Activated CD4-positive, alpha-beta T cell treated with anti-CD3 and anti-CD28 coated beads for 1 hour (primary cell): ENCODE measurements at places on chromosomes 6 and 20.
A peak's percentile ranks its signal among the peaks of the same experiment; 100 is the strongest.

- no peak for DNase-seq
Measured at GRCh38 chr6:135094403-135094821, 39.8 kb upstream of the HBS1L start.

- no peak for DNase-seq
Measured at GRCh38 chr6:116390581-116390980, 19.8 kb downstream of the DSE start.

DNA sequence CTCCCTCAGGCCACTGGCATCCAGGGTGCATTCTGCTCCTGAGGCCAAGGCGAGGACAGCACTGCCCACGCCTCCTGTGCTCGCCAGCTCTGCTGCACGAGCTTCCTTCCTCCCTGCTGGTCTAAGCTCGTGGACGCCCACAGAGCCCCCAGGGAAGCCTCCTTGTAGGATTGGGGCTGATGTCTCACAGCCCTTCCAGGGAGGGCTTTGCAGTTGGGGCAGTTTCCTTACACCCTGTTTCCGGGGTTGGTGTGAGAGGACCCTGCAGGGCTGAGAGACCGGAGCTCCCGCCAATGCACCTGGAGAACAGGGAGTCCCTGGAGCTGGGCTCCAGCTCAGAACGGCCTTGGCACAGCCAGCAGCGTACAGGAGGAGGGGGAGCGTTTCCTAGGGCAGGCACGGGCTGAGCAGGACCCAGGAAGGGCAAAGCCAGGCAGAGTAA, 172.4 kb upstream of the PDE10A start:
- no peak for DNase-seq

- no peak for DNase-seq
Measured at GRCh38 chr6:79238919-79239318, 4.4 kb upstream of the HMGN3 start.

DNA sequence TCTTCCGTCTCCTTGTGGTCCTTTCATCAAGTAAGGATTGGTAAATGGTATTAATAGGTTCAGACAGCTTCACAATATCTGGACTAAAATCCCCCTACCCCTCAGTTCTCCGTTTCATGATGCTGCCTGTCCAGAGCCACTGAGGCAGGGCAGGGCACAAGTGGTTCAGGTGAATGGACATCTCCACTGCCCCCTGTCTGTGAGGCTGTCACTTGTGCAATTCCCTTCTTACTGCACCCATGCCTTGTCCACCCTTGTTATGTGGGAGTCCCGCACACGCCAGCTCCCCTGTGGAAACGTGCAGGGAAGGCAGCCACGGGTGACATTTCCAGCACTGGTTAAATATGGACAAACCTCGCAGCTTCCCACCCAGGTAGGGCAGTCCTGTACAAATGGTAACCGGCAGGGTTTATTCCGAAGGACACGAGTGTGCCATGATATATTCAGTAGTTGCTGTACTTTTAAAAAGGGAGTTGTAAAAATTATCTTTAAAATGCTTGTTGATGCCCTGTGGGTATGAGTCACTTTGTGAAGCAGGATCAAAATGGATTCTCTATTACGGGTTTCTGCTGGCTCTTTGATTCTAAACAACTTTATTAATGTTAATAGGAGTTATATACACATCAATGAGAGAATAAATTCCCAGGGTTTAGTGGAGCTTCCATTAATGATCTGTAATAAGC, 73.5 kb downstream of the FYN start:
- DNase-seq = no peak

- DNase-seq = no peak
Measured at GRCh38 chr6:166925141-166925996, 31.0 kb downstream of the RNASET2 start.

- no peak for DNase-seq
Measured at GRCh38 chr20:2292416-2293110, 3.2 kb upstream of the TGM3 start.

GRCh38 chr6:111692327-111693164, 86.9 kb upstream of the TRAF3IP2 start:
- no peak for DNase-seq

- no peak for DNase-seq
Measured at GRCh38 chr20:6663751-6664388, 103.6 kb upstream of the BMP2 start.

- DNase-seq = no peak
Measured at GRCh38 chr20:10553326-10553984, 118.3 kb downstream of the SLX4IP start.

GRCh38 chr6:52984247-52984646, 10.8 kb downstream of the GSTA4 start:
- no peak for DNase-seq

GRCh38 chr6:48318670-48319069, 207.7 kb upstream of the PTCHD4 start:
- no peak for DNase-seq

- DNase-seq = no peak
Measured at GRCh38 chr6:146679386-146679785, 80.6 kb downstream of the ADGB start.

GRCh38 chr6:321158-321438, 28.8 kb downstream of the DUSP22 start:
- no peak for DNase-seq

DNA sequence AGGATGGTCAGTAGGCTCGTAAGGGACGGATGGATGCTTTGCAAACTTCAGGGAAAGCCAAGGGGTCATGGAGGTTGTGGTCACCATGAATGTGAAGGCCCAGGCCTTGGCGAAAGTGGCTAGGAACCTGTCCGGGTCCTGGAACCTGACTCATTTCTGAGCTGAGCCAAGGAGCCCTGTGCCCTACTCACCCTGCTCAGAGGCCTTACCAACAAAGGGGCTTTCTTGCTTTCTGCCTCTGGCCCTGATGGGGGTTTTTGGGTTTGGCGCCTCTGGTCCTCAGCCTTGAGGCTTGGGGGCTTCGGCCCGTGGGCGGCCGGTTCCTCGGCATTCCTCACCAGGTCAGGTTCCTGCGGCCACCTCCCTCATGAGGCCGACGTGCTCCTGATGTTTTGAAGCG, 155.1 kb downstream of the DTNBP1 start:
- DNase-seq = no peak

DNA sequence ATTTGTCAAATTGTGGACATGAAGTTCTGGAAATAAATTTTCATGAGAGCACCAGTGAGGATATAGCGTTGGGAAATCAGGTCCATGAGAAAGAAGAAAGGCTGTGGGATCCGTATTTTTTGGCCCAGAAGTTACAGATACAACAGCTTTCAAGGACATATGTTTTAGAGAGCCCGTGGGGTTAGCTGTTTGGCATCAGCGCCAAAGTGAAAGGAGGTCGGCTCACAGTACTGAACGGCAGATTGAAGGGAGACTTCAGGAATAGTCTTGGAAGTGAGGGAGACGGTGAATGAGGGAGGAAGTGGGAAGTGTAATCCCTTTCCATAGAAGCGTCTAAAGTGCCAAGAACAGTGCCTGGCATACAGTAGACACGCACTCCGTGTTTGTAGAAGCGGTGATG, 31.8 kb downstream of the ZDHHC14 start:
- DNase-seq = no peak

DNA sequence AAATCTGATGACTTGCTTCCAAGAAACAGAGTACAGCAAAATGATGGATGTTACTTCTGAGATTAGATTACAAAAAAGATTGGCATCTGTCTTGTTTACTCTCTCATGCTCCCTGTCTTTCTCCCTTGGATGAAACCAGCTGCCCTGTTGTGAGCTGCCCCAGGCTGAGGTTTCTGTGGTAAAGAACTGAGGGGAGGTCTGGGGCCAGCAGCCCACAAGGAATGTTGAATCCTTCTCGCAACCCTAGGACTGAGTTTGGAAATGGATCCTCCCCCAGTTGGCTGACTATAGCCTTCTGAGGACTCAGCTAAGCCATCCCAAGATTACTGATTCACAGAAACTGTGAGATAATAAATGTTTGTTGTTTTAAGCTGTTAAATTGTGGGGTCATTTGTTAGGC, 5.6 kb upstream of the HECA start:
- DNase-seq = no peak

DNA sequence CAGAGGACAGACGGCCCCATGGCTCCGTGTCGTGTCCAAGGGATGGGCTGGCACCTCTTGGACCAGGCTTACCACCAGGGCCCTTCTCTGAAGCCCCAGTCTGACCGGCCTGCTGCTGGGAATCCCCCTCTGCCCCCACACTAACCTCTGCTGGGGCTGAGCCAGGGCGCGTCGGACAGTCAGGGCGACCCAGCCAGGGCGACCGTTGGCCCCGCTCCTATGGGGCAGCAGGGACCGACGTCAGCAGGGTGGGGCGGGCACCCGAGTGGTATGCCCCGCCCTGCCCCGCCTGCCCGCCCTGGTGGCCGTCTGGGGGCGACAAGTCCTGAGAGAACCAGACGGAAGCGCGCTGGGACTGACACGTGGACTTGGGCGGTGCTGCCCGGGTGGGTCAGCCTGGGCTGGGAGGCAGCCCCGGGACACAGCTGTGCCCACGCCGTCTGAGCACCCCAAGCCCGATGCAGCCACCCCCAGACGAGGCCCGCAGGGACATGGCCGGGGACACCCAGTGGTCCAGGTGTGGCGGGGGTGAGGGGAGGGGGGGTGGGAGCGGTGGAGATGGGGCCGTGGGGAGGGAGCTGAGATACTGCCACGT, at the start of gene SLC17A9:
Gene SLC17A9, plus strand, starts transcription at position 337 of the 595 bp plus-strand sequence. Its CDS starts 122 bp downstream, at position 459.
- no peak for DNase-seq

GRCh38 chr6:235763-236360, 56.4 kb upstream of the DUSP22 start:
- peak; percentile 46 for DNase-seq

GRCh38 chr20:33322456-33322855, 39.4 kb downstream of the BPIFB1 start:
- no peak for DNase-seq

- DNase-seq = no peak
Measured at GRCh38 chr6:44053760-44054556, 73.3 kb downstream of the MRPL14 start.

GRCh38 chr6:152018876-152019275, 211.4 kb downstream of the ESR1 start:
- no peak for DNase-seq

DNA sequence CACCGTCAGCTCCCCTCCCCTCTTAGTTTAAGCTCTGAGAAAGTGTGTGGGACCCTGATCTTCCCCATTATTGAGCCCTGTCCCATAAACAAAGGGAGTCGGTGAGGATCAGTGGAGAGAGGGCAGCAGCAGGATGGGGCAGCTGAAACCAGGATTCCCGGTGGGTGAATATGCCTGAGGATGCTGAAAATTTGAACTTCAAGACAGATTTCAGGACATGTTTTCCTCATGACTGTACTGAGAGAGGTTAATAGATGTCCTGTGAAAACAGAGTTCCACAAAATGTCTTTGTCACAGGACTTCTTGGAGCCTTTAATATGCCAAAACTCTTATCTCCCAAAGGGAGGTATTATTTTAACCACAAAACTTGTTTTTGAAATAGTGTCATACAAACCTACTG, 53.5 kb upstream of the SLC22A16 start:
- no peak for DNase-seq

DNA sequence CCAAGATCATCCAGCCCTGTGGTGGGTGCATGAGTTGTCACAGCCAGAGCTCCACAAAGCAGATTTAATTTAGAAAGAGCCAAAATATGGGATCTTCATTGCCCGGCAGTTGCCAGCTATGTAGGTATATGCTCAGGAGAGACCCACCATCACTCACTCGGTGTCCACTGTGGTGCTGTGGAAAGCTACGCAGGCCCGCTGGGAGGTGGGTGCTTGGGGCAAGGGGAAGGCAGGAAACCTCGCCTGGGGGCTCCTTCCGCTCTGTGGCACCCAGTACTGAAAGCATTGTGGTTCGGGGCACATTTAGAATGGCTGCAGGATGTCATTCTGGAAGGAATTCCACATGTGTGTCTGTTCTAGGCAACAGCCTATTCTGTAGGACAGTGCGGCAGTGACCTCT, 259.9 kb downstream of the TAF4 start:
- DNase-seq = no peak

- DNase-seq = no peak
Measured at GRCh38 chr20:1786486-1786885, 108.7 kb upstream of the SIRPA start.

DNA sequence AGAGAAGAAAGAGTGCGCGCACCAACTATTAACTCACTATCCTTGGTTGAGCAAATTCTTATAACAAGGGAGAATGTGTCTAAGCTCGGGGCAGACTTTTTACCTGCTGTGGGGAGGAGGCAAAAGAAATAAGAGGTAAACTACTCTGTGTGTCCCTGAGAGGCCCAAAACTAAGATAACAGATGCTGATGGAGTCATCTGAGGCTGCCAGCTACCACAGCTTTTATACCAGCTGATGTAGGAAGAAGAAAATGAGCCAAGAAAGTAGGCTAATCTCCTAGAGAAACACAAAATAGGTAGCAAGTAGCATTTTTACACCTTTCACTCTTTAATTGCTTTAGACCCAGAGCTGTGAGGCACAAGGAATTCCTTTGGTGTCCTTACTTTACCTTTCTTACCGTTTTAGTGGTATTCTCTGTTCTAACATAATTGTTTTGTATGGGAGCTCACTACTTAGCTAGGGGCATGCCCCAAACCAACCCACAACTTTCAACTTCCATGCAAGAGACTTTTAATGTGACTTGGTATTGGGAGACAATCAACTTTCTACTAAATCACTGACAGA, 27.8 kb upstream of the PIM1 start:
- DNase-seq = no peak

GRCh38 chr6:116062496-116062895, 1.8 kb upstream of the FRK start:
- DNase-seq = no peak

- no peak for DNase-seq
Measured at GRCh38 chr6:63714091-63714490, 78.5 kb downstream of the PHF3 start.

GRCh38 chr6:16624636-16625290, 136.5 kb downstream of the ATXN1 start:
- no peak for DNase-seq

DNA sequence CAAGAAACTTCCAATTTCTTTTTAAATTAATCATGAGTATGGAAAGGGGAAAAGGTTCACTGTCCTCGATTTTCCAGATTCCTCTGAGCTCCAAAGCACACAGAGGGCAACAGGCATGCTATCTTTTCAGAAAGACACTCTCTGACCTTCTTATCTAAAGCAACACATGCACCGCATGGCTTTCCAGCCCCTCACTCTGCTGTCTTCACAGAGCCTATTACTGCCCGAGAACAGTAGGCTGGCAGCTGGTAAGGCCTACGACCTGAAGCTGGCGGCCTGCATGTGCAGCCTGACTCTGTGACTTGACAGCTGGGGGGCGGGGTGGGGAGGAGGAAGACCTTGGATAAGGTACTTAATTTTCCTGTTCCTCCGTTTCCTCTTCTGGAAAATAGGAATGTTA, 86.3 kb downstream of the ELOVL4 start:
- DNase-seq = no peak

DNA sequence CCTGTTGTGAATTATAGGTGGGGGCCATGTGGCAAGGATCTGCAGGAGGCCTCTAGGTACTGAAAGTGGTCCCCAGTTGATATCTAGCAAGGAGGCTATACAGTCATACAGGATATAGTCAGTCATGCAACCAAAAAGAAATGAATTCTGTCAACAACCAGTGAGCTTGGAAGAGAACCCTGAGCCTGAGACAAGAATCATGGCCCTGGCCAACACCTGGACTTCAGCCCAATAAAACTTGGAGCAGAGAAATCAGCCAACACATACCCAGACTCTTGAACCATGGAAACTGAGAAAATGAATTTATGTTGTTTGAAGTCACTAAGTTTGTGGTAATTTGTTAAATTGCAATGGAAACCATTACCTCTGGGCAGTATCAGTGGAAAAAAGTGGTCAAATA, 370.2 kb downstream of the KIF16B start:
- no peak for DNase-seq

GRCh38 chr6:30062471-30063178, 1.6 kb downstream of the POLR1H start:
- DNase-seq = no peak

GRCh38 chr20:17287503-17287902, 60.7 kb downstream of the PCSK2 start:
- no peak for DNase-seq

- DNase-seq = no peak
Measured at GRCh38 chr6:79712144-79712543, 81.0 kb downstream of the SH3BGRL2 start.
